A673 (cell line): ENCODE measurements at places on chromosomes 3 and 15. TPM values are rescaled to one million over a fixed set of nuclear protein-coding genes. Genes with fewer than 3 reads are reported as not detected.

Gene CCDC9B
- total RNA-seq, result 8.6 and 8.9 TPM in 2 replicates

Gene PGBD4
- 2.6 and 2.7 TPM in 2 replicates for total RNA-seq

DNA sequence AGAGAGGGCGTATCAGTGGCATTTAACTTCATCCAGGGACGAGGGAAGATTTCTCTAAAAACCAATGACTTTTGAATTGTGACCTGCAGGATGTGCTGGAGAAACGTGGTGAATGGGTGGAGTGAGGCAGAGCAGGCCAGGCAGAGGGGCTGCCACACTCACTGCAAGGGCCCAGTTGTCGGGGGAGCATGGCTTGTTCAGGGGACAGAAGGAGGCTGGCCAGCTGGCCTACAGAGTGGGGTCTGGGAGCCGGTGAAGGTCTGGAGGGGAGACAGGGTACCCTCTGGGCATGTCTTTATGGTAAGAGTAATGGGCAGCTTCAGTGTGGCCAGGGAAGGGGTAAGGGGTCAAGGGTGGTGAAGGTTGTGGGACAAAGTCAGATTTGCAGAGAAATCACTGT, 225.2 kb upstream of the RGMA start:
- H3K4me1 ChIP-seq, result no peaks in the 10 kb centered on the region
- H3K27me3 ChIP-seq, result no peaks in the 10 kb centered on the region
- H3K27ac ChIP-seq, result no peak overlapping the region
- no peak overlapping the region for H3K4me3 ChIP-seq
- no peak for DNase-seq

DNA sequence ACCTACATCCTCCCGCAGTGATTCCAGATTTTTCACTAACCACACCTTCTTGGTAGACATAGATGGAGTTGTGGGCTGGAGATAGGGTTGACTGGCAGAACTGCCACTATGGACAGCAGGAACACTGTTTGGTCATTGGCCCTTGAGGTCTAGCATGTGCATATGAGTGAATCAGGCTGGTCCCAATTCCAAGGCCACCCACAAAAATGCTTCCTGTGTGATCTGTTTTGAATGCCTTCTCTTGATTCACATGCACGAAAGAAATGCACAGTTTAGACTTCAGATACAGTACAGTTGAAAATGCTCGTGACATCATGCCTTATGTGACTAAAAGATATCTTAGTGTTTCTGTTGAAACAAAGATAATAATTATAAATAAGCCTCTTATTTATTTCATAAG, 285.8 kb upstream of the SEMA6D start:
- H3K27me3 ChIP-seq, result no peaks in the 10 kb centered on the region
- H3K36me3 ChIP-seq, result no peaks in the 10 kb centered on the region
- H3K27ac ChIP-seq, result no peak overlapping the region
- peaks cover 14% of the 10 kb centered on the region for H3K4me1 ChIP-seq
